CD4-positive, alpha-beta T cell treated with Interleukin-4 for 1 hour (primary cell): ENCODE measurements at places on chromosomes 7 and 10.
A peak's percentile ranks its signal among the peaks of the same experiment; 100 is the strongest.

- no peak for DNase-seq
These were observed 338.8 kb downstream of the PTPRN2 start for GRCh38 chr7:158248816-158249215.

DNA sequence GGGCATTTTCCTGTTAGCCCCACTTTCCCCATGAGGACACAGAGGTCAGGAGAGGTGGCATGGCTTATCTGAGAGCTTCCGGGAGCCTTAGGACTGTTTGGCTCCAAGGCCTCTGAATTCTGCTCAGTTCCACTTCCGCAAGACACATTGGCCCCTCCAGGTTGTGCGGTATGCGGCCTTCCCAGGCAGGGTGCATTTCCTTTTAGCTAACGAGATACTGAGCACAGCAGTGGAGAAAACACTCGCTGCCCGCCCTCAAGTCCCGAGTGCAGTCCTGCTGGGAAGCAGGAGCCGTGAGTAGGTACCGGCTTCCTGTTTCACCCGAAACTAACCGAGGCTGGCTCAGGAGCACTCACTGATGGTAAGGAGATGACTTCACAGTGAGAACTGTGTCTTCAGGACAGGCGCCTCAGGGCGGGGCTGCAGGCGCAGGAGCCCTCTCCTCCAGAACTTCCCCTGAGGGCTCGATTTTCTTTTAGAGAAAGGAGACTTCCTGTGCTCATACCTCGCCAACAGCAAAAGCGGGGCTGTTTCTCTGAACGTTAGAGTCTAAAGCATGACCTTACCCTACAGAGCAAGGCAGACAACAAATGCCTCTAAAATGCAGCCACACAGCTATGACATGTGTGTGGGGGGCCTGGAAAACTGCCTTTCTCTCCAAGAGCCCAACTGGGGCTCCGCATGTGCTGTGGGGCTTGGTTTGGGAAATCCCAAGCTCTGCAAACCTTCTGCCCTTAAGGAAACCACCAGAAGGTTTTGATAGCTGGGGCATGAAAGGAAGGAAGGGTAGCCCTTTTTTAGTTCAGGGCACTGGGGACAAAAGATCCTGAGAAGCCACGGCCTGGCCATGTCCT is 25.9 kb downstream of the RGS10 start:
- peak; percentile 57 for DNase-seq

DNA sequence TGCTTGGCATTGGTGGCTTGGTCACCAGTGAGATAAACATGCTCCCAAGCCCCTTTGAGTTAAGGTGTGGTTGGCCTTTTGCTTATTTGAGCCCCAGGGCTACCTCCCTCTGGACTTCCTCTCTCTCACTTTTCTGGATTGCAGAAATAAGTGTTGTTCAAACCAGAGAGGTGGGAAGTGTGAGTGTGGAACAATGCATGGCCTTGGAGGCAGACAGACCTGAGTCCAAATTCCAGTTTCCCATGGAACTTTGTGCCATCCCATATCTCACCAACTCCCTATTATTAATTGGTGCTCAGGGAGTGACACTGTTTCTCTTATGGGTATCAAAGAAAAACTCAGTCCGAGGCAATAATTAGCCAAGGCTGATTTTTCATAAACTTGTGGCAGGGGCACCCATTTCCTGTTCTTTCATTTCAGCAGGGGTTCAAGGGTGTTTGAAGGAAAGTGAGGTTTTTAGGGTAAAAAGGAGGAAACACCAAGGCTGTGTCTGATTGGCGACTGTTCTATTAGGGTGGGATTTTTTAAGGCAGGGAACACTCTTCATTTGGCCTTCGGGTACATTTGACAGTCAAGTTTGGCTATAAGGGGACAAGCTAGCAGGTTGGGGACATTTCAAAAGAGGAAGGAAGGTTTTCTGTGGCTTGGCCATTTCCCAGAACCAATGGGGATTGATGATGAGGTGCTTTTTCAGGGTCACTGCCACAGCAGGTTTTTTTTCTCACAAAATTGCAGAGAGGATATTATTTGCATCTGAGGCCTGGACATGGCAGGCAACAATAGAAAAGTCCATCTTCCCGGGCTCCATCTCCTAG is 148.8 kb upstream of the NPY start:
- no peak for DNase-seq

- DNase-seq: no peak
These were observed 2.9 kb downstream of the C1QL3 start for GRCh38 chr10:16518822-16519221.

DNA sequence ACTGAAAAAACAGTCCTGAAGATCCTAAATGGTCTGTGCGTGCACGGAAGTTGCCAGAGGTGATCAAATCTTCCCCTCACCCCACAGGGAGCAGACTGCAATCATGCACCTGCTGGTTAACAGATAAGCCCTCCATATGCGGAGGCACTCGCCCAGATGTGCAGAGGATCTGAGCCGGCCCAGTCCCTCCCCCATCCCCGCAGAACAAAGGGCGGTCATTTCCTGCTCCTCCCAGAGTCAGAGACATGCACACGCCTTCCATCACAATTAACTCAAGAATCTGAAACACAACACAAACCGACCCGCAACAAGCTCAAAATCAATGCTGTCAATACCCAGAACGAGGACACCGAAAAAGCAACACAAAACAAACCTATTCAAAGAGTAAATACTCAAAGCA is 24.2 kb downstream of the CRTAC1 start:
- no peak for DNase-seq

DNA sequence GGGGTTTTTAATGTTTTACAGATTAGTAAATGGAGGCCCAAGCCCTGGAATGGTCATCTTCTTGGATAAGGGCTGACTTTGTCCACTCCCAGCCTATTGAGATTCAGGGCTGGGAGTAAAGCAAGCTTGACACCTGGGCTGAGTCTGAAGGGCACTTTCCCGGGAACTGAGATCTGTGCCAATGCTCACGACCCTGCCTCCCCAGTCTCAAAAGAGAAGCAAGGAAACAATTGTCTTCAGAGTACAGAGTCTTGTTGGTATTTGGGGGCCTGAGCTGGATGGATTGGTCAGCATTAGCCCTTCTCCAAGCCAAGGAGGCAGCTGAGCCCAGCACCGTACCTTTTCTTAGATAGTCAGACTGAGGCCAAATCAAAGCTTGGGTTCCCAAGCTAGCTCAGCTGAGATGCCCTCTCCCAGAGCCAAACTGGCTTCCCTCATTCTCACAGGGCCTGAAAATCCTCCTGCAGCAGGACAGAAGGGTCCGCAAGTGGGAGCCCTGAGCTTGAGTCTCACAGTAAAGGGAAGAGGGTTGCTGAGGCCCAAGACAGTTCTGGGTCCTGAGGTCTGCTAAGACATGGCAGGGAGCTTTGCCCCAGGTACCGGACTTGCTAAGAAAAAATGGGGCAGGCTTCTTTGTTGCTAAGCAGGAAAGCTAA is 3.7 kb downstream of the DDIT4 start:
- no peak for DNase-seq

DNA sequence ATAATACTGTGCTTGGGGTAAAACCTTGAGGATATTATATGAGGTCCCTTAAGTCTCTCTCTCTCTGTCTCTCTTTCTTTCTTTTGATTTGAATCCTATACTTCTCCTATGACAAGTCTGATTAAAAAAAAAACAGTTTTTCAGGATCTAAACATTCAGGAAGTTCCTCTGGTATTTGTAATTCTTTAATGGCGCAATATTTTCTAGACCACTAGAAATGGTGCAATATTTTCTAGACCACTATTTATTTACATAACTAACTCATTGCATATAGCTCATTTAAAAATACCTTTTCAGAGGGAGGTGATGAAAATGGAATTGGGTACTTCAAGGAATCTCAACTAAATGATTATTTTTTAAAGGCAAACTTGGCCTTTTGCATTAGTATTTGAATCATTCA is 1235.3 kb downstream of the GATA3 start:
- DNase-seq: no peak

- DNase-seq: no peak
These were observed 2.9 kb upstream of the NRAP start for GRCh38 chr10:113666682-113667252.

- DNase-seq: no peak
These were observed 683.8 kb upstream of the ANKRD30A start for GRCh38 chr10:36441557-36441956.

- DNase-seq: no peak
These were observed 858.7 kb downstream of the REEP3 start for GRCh38 chr10:64379898-64380297.

DNA sequence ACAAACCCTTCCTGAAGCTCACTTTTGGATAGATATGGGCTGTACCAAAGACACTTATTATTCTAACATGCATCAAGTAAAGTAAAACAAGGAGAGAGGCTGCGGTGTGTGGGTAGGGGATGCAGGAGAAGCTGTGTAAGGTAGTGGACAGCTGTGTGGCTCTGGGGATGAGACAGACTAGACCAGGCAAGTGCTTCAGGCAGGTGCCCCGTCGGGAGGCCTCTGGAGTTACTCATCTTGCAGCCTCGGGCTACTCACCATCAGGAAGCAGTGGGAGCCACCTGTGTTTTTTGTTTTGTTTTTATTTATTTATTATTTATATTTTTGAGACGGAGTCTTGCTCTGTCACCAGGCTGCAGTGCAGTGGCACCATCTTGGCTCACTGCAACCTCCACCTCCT is 49.3 kb upstream of the NCAPG2 start:
- no peak for DNase-seq

DNA sequence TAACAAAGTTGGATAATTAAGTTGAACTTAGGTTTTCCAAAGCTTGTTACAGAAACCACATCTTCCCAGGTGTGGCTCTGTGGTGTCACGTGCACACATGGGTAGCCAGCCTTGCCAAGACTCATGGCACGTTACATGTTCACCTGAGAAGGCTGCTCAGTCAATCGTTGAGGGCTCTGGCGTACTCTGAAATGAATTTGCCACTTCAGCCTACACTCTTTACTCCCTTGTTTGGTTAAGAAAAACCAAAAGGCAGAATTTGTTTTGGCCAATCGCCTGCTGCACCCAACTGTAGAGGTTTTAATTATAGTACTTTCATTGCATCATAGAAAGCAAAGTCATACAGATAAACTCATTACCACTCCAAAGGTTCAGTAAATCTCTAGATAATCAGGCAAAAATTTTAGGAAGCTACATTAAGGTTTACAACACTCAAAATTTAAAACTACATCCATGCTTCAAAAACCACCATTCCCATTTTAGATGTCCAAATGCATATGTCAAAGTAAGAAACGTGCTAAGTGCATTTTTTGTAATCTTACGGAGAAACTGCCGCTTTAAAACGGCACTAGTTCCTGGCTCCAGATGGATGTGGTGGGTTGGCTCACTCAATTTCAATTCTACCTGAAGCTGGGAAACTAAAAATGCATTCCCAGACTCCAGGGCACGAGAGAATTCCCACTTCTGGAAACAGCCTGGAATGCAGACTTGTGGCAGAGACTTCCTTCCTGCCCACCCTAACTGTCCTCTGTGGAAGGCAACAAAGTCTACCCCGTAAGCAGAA is 88.4 kb downstream of the DIP2C start:
- no peak for DNase-seq

DNA sequence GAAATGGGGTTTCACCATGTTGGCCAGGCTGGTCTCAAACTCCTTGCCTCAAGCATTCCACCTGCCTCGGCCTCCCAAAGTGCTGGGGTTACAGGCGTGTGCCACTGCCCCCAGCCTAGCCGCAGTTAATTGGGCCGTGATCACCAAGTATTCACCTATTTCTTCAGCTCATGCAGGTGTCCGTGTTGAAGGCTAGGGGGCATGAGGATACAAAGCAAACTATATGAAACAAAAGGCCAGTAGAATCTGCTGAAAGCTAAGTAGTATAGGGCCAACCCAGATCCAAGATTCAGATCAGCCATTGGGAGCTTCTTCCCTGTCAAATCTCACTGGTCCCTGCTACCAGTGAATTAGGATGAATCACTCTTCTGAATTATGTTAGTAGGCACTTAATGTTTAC is 73.4 kb downstream of the LRRC4 start:
- DNase-seq: no peak

DNA sequence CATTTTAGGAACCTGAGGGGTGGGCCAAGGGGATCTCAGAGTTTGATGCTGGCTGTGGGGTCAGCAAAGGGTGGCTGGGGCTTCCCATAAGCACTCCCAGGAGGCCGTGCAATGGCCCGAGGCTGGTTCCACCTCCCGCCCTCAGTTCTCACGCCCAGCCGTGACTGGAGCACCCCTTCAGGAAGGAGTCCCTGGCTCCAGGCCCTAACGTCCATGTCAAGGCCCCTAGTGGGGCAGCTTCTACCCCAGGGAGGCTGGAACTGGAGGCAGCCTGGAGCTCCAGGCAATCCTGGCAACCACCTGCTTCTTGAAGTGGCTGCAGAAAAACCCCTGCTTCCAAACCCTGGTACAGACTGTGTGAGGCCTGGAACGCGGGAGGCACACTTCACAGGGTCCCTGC is 165.5 kb downstream of the DIP2C start:
- no peak for DNase-seq

DNA sequence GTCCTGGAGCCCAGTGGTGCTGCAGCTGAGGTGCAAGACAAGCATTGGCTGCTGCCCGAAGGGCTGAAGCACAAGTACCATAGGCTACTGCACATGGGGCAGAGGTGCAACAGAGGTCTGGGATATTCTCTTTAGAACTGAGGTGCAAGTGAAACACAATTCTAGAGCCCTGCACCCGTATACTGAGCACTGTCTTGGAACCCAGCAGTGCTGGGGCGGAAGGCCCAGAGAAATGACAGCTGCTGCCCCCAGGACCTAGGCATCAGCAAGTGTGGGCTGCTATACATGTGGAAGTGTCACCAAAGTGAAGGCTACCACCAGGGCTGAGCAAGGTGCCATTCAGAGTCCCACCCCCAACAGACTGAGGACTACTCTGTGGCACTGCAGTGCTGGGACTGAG is 393.6 kb upstream of the STEAP1 start:
- DNase-seq: no peak

DNA sequence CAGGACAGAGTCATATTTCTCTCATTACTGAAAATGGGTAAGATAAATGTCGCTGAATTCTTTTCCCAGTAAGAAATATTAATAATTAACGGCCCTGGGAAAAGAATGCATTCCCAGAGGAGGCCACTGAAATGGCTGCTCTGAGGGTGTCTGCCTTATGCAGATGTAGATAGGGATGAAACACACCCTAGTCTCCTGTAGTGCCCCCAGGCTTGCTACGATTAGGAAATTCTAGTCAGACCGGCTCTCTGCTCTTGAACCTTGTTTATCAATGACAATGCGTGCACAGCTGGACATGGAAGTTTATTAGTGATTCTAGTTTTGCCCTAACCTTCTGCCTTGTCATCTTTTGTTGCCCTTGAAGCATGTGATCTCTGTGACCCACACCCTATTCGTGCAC is 291.1 kb downstream of the ZNF248 start:
- DNase-seq: no peak

DNA sequence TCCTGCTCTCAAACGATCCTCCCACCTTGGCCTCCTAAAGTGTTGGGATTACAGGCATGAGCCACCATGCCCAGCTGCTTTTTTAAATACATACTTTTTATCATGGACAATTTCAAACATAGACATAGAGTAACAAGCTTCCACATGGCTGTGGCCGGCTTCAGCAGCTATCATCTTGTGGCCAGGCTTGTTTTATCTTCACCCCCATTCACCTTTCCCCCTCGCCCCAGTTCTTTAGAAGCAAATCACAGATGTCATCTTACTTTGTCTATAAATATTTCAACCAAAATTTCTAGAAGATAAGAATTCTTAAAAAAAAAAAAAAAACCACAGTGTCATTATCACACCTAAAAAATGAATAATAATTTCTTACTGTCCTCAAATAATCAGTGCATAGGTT is 5.9 kb downstream of the FOXK1 start:
- DNase-seq: no peak
